ENCODE measurements at places on chromosomes 3 and 15. TPM values are rescaled to one million over a fixed set of nuclear protein-coding genes. Genes with fewer than 3 reads are reported as not detected.
A peak's percentile ranks its signal among the peaks of the same experiment; 100 is the strongest.

GRCh38 chr3:42871592-42872196 is 4.0 kb downstream of the CYP8B1 start:
- DNase-seq = no peak

DNA sequence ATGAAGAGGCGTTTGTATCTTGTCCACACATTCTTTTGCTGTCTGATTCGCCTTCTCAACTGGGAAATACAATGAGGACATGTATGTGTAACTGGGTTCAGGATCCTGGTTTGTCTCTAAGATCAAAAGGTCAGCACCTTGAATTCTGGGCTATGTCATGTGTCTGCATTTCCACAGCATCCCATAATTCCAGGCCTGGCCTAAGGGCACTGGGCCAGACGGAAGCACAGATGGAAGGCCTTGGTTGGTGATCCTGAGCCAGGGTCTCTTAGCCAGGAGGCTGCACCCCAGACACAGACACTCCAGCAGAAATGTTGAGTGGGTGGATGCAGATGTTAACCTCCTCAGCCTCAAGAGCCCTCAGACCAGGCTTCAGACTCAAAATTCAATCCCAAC is 23.7 kb upstream of the HERC1 start:
- no peak for DNase-seq

- DNase-seq = peak; percentile 22
Measured at GRCh38 chr3:194905696-194906095, 220.0 kb downstream of the FAM43A start.

DNA sequence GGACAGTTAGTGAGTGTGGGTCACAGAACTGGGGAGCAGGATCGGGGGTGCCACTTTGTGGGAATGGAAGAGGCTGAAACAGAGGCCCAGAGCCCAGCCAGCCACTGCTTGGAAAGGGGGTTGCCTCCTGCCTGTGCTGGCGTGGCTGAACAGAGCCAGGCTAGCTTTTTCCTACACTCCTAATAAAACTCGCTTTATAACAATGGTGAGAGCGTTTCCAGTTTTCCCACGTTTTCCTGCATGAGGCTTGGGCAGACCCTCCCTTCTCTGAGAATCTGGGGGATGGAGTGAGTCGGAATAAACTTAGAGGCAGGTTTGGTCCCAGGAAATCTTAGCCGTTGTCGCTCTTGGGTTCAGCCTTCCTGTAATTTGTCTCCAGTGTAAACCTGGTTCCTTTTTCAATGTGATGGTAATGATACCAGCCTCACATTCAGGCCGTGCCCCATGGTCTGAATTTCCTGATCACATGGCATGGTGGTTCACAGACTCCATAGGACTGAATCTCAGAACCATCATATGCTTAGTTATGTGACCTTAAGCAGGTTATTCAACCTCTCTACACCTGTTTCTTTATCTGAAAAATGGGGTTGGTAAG is 6.5 kb upstream of the FGD5 start:
- no peak for DNase-seq

DNA sequence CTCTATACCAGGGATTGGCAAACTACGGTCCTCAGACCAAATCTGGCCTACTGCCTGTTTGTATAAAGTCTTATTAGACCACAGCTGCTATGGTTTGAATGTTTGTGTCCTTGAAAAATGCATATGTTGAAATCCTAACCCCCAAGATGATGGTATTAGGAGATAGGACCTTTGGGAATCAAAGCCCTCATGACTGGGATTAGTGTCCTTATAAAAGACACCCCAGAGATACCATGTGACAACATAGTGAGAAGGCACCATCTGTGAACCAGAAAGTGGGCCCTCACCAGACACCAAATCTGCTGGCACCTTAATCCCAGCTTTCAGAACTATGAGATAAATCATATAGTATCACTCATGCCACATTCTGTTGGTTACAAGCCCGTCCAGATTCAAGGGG is 7.4 kb downstream of the HMCES start:
- no peak for DNase-seq

DNA sequence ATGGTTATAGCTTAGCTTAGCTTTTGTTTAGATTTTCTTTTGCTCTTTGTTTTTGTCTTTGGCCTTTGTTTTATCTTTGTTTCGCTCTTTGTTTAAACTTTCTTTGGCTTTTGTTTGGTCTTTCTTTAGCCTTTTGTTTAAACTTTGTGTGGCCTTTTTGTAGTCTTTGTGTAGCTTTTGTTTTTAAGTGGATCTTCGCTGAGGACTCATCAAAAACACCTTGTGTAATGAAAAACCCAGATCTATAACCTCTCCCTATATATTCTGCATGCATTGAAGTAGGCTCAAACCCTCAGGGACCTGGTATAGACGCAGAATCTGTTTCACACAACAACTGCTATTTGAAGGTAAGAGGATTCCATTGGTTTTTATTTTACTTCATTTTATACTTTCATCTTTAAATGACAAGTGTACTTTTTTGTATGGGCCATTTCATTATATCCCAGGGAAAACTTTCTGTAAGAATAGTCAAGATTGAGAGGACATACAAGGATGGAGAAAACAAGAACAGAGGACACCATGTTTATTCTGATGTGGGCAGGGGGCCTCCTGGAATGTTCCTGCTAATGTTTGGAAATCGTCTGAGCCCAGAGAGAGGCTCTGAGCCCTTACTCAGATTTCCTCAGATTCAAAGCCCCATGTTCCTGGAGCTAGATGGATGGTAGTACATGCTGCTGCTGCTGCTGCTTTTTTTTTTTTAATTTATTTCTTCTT is at the start of gene MOBP:
MOBP (plus strand) TSS at position 287 of the 714 bp plus-strand sequence. CDS start 34,390 bp downstream, outside the sequence.
- no peak for DNase-seq

GRCh38 chr3:49880581-49881315 is 11.0 kb upstream of the CAMKV start:
- DNase-seq = no peak

- no peak for DNase-seq
Measured at GRCh38 chr3:11172096-11172690, 17.9 kb downstream of the HRH1 start.

GRCh38 chr3:28130836-28131235 is 110.6 kb upstream of the CMC1 start:
- no peak for DNase-seq

GRCh38 chr15:47586653-47587224 is 130.6 kb upstream of the SEMA6D start:
- no peak for DNase-seq

DNA sequence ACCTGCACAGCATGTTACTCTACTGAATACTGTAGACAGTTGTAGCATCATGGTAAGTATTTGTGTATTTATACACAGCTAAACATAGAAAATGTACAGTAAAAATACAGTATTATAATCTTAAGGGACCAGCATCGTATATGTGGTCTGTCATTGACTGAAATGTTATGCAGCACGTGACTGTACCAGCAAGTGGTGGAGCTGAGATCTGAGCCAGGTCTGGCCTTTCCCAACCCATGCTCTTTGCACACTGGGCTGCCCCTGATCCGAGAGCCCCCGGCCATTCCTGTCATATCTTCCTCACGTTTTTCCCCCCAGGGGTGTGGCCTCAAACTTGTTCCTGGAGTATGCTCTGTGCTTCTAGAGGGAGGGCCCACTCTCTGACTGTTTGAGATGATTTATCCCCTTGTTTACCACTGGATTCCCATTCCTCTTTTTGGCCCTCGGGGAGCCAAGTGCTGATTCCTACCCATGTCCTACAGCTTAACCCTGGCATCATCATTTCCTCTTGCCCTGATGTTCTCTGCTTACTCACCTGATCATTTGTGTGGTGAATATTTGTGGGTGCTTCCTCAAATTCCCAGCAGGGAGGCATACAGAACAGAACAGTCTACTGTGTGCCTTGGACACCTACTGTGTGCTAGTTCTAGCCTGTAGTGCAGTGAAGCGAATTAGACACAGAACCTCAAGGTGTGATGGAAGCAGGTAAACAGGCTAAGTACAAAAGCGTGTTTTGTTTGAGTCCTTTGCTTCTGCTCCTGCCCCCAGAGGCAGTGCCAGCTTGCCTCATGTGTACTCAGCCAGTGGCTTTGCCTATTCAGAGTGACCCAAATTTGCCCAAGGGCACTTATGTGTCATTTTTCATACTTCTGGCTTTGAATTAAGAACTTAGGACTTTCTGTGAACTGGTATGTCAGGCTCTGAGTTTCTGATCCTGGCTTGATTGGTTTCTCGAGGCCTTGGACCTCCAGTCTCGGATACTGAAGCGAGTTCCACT is 21.0 kb downstream of the CSRNP1 start:
- no peak for DNase-seq

GRCh38 chr15:55337160-55337559 is 18.1 kb downstream of the PIGB start:
- no peak for DNase-seq

GRCh38 chr3:81425198-81425868 is 336.1 kb downstream of the GBE1 start:
- peak; percentile 45 for DNase-seq

GRCh38 chr15:80445300-80446041 is 41.3 kb downstream of the ARNT2 start:
- no peak for DNase-seq

GRCh38 chr3:23685541-23686258 is 120.1 kb upstream of the UBE2E1 start:
- peak; percentile 100 for DNase-seq

- no peak for DNase-seq
Measured at GRCh38 chr15:26590676-26591075, 182.2 kb downstream of the GABRB3 start.

GRCh38 chr15:32694222-32694983 is 23.4 kb upstream of the GREM1 start:
- no peak for DNase-seq

DNA sequence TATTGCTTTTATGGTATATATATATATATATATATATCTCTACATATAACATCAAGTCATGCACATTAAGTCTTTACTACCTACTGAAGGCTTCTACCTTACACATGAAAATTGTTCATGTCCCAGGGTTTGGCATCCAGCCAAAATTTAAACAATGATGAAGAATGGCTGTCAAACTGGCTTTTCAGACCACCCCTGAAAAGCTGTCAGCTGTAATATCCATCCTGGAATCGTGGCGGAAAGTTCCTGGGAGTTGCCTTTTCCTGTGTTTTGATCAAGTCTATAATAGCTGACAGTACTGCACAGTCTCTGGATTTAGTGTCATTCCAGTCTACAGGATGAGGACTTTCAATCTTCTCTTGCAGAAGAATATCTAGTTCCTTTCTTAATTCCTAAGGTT is 48.3 kb downstream of the DHX36 start:
- DNase-seq = no peak

DNA sequence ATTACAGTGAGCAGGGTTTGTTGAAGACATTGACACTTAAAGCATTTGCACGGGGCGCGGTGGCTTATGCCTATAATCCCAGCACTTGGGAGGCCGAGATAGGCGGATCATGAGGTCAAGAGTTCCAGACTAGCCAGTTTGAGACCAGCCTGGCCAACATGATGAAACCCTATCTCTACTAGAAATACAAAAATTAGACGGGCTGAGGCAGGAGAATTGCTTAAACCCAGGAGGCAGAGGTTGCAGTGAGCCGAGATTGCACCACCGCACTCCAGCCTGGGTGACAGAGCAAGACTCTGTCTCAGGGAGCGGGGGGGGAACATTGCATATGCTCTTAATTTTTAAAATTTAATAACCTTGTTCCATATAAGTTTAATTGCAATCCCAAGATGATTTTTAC is 11.9 kb downstream of the STT3B start:
- no peak for DNase-seq

DNA sequence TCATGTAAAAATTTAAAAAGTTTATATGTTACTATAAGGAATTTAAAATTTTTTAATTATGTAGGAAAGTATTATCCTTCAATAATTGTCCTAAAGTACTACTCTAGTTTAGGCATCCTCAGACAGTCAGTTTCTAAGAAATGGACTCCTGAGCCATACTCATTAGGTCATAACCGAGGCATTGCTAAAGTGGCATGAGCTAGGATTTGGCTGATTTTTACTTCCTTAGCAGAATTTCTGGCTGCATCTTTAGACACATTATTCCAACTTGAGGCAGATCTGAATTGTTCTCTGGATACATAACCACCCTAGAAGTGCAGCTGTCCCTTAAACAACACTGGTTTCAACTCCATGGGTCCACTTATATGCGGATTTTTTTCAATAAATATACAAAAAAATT is 38.3 kb downstream of the IFT57 start:
- DNase-seq = no peak

DNA sequence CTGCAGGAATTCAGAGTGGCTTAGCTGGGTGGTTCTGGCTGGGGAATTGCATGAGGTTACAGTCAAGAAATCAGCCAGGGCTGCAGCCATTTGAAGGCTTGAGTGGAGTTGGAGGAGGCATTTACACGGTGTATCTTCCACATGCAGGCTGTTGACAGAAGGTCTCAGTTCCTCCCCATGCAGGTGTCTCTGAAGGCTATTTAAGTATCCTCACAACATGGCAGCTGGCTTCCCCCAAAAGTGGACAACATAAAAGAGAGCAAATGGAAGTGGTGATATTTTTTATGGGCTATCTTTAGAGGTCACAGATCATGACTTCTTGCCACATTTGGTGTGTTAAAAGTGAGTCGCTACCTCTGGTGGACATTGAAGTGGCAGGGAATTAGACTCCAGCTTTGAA is 60.1 kb upstream of the SPRED1 start:
- no peak for DNase-seq

GRCh38 chr3:133264920-133265319 is 134.9 kb upstream of the BFSP2 start:
- DNase-seq = no peak

DNA sequence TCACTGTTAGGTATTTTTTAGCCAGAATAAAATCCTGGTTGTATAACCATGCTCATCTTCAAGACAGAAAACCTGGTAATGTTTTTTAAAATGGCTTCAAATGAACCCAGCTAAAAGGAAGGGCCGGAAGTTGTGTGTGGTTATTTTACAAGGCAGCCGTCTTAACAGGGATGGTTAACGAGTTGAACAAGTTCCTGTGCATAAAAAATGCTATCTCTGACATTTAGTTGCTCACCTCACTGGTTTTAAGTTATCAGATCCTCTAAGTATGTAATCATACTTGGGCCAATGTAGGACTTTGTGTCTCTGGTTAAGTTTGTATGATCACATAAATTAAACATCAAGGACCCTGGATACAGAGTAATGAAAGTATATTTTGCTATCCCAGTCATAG is 2.1 kb downstream of the ATP11B start:
- DNase-seq = peak; percentile 65

The ACTC1 gene
- 0.29 TPM for total RNA-seq

The SEMA3G gene
- 0.07 TPM for total RNA-seq

The HAPLN3 gene
- total RNA-seq = 2.3 TPM

The LDHAL6B gene
- total RNA-seq = not detected

The SOX2 gene
- total RNA-seq = 4.3 TPM

The RHOV gene
- total RNA-seq = 1.4 TPM

The COL6A6 gene
- total RNA-seq = not detected

The RTP4 gene
- 0.78 TPM for total RNA-seq

The ALS2CL gene
- total RNA-seq = 5.4 TPM

The BTLA gene
- not detected for total RNA-seq
